ENCODE measurements at places on chromosomes 3 and 15.

- peak; percentile 5 for DNase-seq
Measured at GRCh38 chr3:45807681-45808540, 11.6 kb upstream of the SLC6A20 start.

DNA sequence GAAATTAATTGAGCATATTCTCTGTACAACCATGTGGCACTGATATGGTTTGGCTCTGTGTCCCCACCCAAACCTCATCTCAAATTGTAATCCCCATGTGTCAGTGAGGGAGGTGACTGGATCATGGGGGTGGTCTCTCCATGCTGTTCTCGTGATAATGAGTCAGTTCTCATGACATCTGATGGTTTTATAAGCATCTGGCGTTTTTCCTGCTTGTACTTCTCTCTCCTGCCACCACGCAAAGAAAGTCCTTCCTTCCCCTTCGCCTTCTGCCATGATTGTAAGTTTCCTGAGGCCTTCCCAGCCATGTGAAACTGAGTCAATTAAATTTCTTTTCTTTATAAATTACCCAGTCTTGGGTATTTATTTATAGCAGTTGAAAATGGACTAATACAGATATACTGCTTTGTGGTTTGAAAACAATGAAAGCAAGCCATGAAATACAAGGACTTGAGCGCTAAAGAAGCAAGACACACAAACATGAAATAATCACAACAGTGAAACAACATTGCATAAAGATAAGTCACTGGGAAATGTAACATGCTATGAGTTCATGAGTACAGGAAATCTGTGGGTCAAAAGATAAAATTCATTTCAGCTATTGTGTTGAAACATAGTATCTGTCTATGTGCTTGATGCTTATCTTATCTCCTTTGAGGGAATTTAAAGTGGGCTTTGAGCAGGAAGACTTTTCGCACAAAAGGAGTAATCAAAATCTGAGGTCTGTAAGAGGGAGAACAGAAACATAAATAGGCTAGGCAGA, 288.7 kb downstream of the GBE1 start:
- no peak for DNase-seq

- DNase-seq, result no peak
Measured at GRCh38 chr3:112688085-112688769, 47.3 kb upstream of the CCDC80 start.

- no peak for DNase-seq
Measured at GRCh38 chr3:188196232-188196990, 42.5 kb downstream of the LPP start.

- peak; percentile 5 for DNase-seq
Measured at GRCh38 chr15:91679447-91679846, 174.1 kb upstream of the SLCO3A1 start.

- DNase-seq, result no peak
Measured at GRCh38 chr3:63891518-63891917, 20.7 kb downstream of the SCAANT1 start.

DNA sequence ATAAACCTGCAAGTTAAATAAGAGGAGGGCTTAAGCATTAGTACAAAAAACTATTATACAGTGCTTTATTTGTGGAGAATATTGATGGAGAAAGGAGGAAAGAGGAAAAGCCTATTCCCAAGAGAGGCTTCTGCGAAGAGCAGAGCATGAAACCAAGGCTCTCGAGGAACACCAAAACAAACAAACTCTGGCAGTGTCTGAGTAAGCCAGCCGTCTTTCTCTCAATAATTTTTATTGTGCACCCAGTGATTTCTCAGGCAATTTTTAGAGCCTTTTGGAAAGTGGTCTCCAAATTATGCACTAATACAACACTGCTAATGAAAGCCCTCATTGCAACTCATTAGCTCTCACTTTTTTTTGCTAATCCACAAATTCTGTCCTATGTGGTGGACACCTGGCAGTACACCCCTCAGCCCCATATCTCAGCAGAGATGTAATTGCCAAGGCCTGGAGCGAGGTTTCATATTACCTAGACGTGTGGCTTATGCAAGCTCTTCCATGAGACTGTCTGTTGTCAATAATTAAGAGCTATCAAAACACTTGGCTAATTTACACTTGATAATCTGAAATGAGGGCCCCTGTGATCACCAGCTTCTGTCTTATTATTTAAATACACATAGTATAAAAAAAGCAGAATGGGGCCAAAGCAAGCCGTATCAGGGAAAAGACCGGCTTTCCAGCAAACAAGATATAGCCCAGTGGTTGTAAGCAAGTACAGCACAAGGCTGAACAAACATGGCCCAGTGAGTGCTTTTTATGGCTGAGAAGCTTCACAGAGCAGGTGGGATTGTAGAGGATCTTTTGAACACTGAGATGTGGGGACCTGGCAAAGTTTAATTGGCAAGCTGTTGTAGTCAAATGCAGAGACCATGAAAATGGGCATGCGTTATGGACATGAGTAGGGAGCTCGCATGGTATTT, 216.9 kb downstream of the ROBO2 start:
- DNase-seq, result no peak

DNA sequence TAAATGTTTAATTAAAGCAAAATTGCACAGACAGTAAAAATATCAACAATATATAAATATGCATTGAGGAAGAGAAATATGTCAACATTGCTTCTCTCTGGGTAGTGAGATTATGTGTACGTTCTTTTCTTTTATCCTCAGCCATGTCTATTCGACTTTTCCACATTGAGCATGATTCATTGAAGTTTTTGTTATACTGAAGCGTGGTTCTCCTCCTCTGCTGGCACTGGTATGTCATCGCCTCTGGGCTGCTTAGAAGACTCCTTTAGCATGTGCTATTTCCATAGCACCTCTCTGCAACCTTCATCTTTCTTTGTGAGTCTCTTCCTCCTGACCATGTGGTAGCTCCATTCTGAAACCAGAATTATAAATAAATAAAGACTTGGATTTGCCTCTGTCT, 65.8 kb upstream of the AKAP13 start:
- no peak for DNase-seq

GRCh38 chr3:187765342-187765741, 20.1 kb upstream of the BCL6 start:
- peak; percentile 10 for DNase-seq

GRCh38 chr3:82940124-82940523, 1178.7 kb upstream of the GBE1 start:
- DNase-seq, result no peak

DNA sequence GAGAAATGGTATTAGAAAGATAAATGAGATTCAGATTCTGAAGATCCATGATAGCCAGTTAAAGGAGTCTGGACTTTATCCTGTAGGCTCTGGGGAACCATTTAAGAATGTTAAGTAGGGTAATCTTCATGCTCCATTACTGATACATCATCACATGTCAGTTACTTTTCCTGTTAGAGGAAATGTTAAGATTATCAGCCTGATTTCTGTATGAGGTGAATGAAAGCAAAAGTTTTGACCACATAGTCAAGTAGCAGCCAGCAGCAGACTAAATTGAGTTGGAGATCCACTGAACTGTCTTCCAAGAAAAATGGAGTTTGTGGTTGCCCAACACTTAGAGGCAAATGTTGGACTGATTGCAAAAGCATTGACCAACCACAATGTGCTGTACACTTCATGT, 4.7 kb upstream of the COPB2 start:
- DNase-seq, result no peak

GRCh38 chr3:61765157-61765876, 203.9 kb downstream of the PTPRG start:
- DNase-seq, result no peak

GRCh38 chr3:109132801-109133473, 3.6 kb upstream of the C3orf85 start:
- no peak for DNase-seq

- no peak for DNase-seq
Measured at GRCh38 chr3:168100777-168101492, 5.2 kb upstream of the GOLIM4 start.

DNA sequence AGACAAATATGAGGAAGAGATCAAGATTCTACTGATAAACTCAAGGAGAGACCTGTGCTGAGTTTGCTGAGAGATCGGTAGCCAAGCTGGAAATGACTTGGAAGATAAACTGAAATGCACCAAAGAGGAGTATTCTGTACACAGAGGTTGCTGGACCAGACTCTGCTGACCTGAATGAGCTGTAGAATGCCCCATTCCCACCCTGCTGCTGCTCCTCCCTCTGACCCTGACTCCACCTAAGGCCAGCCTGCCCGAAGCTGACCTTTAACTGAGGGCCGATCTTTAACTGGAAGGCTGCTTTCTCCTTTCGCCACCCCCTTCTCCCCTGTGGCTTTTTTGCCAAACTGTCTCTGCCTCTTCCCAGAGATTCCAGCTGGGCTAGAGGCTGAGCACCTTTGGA, 34.6 kb downstream of the CDIN1 start:
- no peak for DNase-seq

DNA sequence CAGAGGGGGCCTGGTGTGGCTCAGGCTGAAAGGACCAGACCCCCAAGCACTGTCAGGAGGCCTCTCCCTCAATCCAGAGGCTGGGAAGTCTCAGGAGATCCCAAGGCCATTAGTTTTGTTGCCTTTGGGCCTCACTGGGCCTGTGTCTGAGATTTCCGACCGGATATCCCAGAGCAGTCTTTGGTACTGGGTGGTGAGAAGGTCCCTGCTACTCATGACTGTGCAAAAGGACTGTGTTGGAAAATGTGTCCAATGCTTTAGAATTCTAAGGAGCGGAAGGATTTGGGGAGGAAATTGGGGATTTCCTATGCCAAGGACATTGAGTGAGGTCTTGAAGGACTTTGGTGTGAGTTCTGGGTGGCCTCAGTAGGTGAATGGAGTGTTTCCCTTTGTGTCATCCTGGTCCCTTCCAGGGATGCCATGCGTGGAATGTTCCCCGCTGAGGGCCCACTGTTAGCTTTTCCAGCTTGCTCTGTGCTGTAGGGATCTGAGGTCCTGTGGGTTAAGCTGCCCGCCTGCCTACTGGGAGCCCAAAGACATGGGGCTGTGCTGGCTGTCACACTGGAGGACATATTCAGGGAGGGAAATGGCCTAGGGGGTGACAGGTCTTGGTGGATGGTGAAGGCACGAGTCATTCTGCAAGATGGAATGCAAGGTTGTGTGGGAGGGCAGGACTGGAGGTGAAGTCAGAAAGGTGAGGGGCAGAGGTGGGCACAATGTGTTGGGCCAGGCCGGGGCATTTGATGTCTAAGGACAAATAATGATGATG, 16.4 kb downstream of the SMAD6 start:
- DNase-seq, result no peak

- DNase-seq, result no peak
Measured at GRCh38 chr15:89657686-89658200, 2.5 kb upstream of the KIF7 start.

- no peak for DNase-seq
Measured at GRCh38 chr3:25938566-25939325, 148.9 kb downstream of the OXSM start.

- DNase-seq, result no peak
Measured at GRCh38 chr3:125381743-125382142, 6.6 kb upstream of the ZNF148 start.

DNA sequence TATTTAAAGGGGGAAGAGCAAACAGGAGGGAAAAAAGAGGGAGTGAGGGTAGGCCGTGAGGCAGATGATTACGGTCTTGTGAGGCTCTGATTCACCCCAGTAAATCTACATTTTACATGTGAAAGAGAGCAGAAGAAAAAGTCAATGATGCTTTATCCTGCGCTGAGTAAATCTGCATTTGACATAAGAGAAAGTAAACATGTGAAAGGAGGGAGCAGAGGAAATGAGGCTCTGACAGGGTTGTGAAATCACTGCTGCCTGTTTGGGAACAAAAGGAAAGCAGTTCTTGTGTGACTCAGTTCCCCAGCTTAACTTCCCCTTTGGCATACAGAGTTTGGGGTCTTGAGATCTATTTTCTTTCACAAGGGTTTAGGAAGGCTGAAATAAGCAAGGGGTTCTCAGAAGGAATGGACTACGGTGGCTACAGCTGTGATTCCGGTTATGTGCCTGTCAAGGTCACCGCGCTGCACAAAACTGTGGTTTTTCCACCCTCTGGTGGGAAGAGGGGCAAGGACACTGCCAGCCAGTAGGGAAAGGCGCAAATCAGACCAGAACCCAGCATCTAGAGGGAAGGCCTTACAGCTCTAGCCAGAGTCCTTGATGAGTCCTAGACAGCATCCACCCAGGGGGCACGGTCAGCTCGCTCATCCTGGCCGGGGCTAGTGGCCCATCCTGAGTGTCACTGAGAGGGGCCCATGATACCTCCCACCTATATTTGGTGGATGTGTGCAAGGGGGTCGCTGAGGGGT, 18.9 kb upstream of the HCN4 start:
- no peak for DNase-seq

DNA sequence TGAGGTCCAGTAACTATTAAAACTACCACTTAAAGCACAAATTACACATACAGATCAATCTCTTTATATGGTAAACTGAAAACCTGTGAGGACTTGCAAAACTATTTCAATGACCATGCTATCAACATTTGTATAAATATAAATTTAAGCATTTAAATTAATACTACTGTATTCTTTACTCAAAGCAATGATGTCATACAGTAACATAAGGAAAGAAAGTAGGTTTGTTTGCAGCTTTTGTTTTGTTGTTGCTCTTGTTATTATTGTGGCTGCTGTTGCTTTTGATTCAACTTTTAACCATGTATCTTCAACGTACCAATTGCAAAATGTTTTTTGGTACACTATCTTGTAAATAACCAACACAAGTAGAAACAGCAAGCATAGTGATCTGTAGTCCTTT, 22.0 kb downstream of the CBLB start:
- no peak for DNase-seq

DNA sequence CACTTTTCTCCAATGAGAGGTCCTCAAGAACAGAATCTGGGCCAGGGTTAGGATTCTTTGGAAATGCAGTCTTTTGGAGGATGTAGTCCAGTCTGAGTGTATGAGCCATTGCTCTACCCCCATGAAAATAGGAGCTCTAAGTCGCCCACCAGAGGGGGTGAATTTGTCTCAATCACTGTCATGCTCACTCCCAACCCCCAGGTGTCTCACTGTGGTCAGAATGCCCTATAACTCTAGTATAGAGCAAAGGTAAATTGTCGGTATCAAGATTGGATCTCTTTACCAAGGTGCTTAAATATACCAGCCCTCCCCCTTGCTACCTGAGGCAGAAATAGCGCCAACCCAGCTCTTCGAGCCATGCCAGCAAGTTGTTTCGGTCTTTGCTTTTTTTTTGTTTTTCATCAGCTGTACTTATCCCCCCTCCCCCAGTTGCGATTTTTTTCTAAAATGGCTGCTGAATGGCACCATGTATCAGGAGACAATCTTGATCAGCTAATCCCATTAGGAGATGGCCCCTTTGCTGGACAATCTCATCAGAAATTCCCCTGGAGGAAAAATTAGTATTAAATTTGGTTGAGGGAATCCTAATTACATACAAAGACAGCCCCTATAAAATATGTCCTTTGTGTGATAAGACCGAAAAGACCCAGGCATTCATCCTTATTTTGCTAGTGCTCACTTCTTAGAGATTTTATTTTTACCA, 130.7 kb downstream of the EBLN2 start:
- no peak for DNase-seq

Data from suppressor macrophage (primary cell).